ENCODE measurements at places on chromosomes 6 and 20.

GRCh38 chr6:32837651-32838113 is 857 bp downstream of the TAP2 start:
- DNase-seq = no peak

- no peak for DNase-seq
Measured at GRCh38 chr6:72525821-72526510, 95.9 kb upstream of the KCNQ5 start.

- DNase-seq = no peak
Measured at GRCh38 chr20:23060629-23061028, 11.2 kb upstream of the THBD start.

GRCh38 chr6:34360556-34360955 is 31.9 kb downstream of the NUDT3 start:
- no peak for DNase-seq

GRCh38 chr20:4949833-4950178 is 51.5 kb downstream of the SLC23A2 start:
- DNase-seq = no peak

GRCh38 chr6:41942067-41942851 is 651 bp upstream of the CCND3 start:
- DNase-seq = no peak

DNA sequence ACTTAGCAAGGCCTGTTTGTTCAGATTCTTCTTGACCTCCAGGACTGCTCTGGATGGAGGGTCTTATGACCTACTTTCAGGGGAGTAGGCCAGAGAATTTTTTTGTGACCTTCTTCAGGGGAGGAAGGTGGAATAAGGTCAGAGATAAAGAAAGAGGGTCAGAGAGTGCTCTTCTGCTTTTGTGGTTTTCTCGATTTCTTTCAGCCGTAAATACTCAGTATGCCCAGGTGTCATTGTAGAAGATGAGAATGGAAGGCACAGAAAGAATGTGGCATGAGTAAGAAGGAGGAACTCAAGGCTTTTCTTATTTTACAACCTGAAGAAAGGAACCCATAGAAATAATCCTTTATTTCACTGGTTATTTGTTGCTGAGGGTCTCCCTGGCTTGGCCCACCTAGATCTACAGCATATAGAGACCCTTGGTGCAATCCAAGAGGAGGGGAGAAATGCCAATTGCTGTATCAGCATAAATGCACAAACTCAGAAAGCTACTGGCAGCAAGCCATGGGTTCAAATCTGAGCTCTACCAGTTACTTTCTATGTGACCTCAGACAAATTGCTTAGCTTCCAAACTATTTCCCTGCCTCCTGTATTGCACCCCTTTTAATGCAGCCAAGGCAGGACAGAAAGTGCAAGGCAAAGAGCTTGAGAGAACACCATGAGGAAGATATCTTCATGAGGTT is 68.0 kb downstream of the OLIG3 start:
- DNase-seq = no peak

- no peak for DNase-seq
Measured at GRCh38 chr6:5151955-5152401, 66.8 kb downstream of the PPP1R3G start.

GRCh38 chr6:169990095-169991030 is 238.9 kb downstream of the ERMARD start:
- no peak for DNase-seq

DNA sequence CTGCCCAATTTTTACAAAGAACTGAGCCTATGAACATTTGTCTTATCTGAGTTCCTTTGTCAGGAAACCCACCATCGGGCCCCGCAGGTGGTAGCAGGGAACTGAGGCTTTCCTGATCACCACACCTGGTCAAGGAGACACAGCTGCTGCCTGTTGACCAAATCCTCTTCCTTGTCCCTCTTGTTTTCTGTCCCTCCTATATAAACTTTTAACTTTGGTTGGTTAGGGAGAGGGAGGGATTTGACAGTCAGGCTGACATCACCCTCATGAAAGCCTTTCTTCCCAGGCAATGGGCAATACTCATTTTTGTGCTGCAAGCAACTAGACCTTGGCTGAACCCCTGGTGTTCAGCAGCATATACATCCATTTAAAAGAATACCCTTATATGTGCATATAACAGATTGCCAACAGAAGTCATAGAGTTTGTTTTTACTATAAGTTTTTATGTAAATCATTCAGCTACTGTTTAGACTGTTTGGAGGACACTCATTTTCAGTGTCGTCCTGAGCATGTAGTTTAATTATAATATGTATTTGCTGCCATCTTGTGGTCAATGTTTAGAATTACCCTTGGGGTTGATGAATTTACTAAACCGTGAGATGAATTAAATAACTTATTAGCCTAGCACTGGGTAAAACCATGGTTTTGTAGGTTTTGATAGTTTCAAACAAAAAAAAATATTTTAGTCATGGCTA is 17.0 kb downstream of the CRISP1 start:
- no peak for DNase-seq

GRCh38 chr6:149820506-149820905 is 43.7 kb downstream of the LRP11 start:
- DNase-seq = no peak

DNA sequence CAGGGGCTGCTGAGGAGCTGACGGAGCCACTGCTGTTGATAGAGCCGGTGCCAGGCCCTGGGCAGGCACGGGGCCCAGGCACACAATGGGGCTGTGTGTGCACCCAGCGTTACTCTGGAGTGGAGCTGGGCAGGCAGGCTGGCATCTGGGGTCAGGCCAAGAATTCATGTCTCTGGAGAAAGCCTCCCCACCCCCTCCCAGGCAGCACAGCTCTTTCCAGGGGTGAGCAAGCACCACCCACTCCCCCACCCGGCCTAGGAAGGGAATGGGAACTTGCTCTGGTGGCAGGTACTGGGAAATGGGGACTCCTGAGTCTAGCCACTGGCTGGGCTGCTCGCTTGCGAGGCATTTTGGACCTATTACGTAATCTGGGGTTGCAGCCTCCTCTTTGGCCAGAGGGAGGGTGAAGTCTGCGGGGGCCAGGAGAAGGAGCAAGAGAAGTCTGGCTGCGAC is 22.7 kb downstream of the TFEB start:
- no peak for DNase-seq

- no peak for DNase-seq
Measured at GRCh38 chr6:134373282-134373922, 55.5 kb upstream of the SGK1 start.

DNA sequence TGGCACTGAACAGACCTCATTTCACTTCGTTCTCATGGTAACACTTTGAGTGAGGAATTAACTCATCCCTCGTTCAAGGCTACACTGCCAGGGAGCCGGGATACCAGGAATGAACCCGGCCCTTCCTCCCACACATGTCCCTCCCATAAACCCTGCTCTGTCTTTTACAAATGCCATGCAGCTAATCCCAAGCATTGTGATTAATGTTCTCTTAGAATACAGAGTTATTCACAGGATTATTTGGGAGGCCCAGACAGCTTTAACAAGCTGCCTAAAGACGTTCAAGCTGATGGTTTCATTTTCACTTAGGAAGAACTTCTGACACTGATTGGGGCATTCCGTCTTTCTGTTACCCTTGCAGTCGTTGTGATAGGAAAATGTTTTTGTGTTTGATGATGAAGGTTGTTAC is 42.5 kb upstream of the CD83 start:
- no peak for DNase-seq

GRCh38 chr20:21574443-21574842 is 60.6 kb upstream of the NKX2-2 start:
- DNase-seq = no peak

- no peak for DNase-seq
Measured at GRCh38 chr20:12028771-12029170, 111.1 kb downstream of the BTBD3 start.

DNA sequence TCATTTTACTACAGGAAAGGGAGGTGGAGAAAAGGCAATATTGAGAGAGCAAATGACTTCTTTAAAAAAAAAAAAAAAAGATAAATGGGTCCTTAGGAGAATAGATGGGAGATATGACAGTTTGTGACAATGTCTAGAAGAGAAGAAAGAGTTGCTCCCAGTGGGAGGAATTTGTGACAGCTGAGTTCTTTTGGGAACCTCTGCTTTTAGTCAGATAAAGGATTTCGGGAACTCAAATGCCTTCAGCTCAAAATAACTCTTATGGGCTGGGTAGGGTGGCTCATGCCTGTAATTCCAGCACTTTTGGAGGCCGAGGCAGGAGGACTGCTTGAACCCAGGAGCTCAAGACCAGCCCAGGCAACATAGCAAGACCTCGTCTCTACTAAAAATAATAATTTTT is 13.1 kb downstream of the TPD52L1 start:
- no peak for DNase-seq

- no peak for DNase-seq
Measured at GRCh38 chr6:2663123-2663522, 87.6 kb downstream of the MYLK4 start.

GRCh38 chr6:105839266-105839665 is 246.9 kb upstream of the PRDM1 start:
- DNase-seq = no peak

DNA sequence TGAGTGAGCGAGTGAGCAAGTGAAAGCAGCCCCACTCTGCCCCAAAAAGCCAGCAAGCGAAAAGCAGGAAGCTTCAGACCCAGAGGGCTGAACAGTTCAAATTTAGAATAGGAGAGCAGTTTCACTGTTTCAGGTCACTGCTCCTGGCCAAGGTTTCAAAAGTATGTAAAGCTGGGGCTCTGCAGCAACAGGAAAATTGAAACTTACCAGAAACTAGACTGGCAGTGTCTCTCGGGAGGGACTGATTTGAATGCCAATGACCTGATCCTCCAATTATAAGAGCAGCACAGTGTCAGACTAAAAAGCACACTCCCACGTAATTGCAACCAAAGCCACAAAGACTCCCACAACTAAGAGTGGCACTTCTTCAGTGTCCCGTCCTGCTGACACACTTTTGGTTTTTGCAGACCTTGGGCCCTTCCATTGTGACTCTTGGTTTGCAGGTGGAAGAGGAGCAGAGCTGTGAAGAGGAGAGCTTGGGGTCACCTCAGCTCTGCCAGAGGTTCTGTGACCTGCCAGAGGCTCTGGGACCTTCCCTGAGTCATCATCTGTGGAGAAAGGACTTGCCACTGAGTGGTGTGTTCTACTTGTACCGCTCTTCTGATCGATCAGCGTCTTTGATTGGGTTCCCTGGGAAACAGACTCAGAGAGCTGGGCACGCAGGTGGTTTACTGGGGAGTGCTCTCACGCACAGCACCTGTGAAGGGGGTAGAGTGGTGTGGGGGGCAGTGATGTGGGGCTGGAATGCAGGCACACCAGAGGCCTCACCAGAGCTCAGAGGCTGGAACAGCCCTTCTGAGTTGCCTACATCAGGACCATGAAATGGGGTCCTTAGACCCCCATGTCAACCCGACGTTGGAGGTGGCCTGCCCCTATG is 52.7 kb upstream of the PTGIS start:
- DNase-seq = no peak

- DNase-seq = no peak
Measured at GRCh38 chr6:88835210-88835609, 128.2 kb downstream of the RNGTT start.

DNA sequence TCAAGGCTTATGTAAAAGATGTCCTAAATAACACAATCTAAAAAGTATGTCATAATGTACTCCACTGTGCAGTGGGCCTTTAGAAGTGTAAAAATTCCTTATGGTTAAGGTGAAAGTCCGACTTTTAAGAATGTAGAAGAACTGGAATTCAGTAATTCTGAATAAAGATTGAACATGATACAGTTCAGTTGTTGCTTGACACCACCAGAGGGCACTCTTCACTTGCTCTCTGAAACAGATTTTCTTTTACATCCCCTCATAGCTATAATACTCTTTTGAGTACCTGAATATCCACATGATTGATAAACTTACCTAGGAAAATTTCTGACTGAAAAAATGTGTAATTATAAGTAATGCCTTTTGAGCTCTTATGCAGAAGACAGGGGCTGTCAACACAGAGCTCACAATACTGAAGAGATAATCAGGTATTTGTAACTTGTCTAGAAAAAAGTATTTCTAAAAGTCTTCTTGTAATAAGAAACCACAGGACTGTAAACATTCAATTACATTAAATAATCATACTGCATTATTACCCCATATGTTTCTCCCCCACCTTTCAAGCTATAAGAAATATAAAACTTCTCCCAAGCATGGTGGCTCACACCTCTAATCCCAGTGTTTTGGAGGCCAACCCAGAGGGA is 92.1 kb downstream of the POPDC3 start:
- no peak for DNase-seq

GRCh38 chr6:79263359-79263758 is 28.9 kb upstream of the HMGN3 start:
- DNase-seq = no peak

DNA sequence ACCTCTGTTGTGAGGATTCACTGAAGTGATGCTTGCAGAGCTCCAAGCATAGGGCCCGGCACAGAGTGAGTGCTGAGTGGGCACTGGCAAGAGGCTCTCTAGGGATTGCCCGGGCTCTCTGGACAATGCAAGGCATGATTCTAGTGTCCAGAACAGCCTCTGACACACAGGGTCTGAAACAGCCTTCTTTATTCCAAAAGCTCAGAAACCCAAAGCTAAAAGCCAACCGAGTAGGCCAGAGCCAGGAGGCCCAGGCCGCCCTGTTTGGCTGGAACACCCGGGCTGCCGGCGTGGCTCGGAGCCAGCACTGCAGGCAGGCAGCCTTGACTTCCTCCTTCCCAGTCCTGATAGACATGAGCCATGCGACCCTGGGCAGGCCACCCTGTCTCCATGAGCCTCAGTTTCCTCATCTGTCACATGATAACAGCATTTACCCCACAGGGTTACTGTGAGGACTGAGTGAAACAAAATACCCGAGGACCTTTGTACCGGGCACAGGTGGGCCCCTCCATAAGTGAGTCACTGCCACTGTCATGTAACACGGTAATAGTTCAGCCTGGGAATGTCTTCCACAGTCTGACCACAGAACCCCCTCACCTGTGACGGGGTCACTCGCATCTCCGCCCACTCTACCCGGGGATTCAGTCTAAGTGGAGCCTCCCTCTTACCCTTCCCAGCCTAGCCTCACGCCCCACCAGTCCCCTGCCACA is 51.5 kb downstream of the PTPRT start:
- DNase-seq = no peak

GRCh38 chr6:7419065-7419464 is 29.5 kb downstream of the RIOK1 start:
- no peak for DNase-seq

DNA sequence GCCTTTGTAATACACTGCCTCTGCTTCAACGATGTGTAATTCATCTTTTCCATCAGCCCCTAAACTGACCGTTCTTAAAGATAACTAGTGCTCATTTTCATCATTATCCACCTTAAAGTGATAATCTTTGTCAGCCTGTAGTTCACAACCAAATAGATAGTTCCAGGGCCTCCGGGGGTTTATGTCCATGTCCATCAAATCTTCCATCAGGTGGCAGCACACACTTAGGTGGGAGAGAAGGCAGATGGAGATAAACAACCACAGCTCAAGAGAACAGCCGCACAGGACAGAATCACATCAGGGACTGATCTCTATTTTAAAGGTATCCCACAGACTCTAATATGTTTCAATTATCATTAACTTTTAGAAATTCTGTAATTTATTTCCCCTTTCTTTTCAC is 90.9 kb downstream of the LMBRD1 start:
- no peak for DNase-seq

DNA sequence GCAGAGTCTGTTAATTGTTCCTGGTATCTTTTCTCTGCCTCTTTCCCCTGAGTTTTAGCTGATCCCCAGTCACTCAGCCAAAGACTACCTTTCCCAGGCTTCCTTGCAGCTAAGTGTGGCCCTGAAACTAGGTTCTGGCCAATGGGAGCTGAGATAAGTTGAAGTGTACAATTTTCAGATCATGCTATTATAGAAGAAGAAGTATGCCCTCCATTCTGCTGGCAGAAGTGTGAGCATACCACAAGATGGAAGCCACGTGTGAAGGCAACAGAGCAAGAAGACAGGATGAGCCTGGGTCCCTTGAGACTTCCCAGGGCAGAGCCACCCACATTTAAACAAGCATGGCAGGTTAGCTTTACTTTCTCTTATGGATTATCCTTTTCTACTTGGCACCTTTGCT is 273.2 kb downstream of the HIVEP2 start:
- no peak for DNase-seq
